ENCODE measurements at places on chromosomes 6 and 20.

- no peak for DNase-seq
Measured at GRCh38 chr6:75723382-75723781, 25.7 kb upstream of the MYO6 start.

DNA sequence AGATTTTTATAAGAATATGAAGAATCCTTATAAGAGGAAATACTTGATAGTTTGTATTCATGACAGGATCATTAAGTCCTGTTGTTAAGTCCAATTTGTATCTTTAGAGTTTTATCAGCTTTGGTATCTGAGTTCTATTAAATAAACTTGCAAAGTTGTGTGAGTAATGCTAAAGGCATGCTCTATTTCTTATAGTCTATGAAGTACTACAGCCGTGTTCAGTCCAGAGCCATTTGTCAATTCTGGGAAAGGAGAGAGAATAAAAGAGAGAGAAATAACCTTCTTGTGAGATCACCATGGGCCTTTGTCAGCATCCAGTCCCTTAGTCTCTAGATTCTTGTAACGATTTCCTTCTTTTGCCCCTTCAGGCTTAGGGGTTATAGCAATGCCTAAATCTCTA lies 181.2 kb upstream of the POU3F2 start:
- DNase-seq = no peak

DNA sequence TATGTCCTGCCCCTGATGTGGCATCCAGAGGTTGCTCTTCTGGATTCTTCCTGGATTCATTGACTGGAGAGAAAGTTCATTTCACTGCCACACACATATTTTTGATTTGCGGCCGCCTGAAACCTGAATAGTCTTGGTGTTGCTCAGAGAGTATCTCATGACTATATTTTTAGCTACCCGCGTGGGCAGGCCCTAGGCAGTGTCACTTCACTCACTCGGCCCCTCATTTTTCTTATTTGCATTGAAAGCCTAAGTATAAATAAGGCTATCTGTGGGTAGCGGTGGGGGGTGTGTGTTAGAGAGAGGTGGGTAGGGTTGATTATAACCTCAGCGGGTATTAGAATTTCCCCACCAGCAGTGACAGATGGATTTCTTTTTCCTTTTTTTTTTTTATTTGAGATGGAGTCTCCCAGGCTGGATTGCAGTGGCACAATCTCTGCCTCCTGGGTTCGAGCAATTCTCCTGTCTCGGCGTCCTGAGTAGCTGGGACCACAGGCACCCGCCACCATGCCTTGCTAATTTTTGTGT lies 113.5 kb downstream of the JARID2 start:
- no peak for DNase-seq

- no peak for DNase-seq
Measured at GRCh38 chr20:12847872-12848271, 160.9 kb upstream of the SPTLC3 start.

- DNase-seq = no peak
Measured at GRCh38 chr6:29945281-29945820, 3.0 kb downstream of the HLA-A start.

- no peak for DNase-seq
Measured at GRCh38 chr6:110295451-110296165, 62.5 kb downstream of the METTL24 start.

Measured in inflammatory macrophage treated with lipopolysaccharide for 1 hour (primary cell).